ENCODE measurements at places on chromosomes 1 and 21. TPM values are rescaled to one million over a fixed set of nuclear protein-coding genes. Genes with fewer than 3 reads are reported as not detected.

The CIART gene
- total RNA-seq, result 1.5 TPM

The FCRL5 gene
- not detected for total RNA-seq

The GPR137B gene
- total RNA-seq, result 5.6 TPM

The CASQ2 gene
- total RNA-seq, result not detected

The SYCP1 gene
- total RNA-seq, result not detected

The RXRG gene
- not detected for total RNA-seq

The OPTC gene
- total RNA-seq, result not detected

The CLCNKA gene
- total RNA-seq, result not detected

The PEX11B gene
- 22.8 TPM for total RNA-seq

The CHIA gene
- total RNA-seq, result not detected

The TSPEAR gene
- total RNA-seq, result not detected

The OLFML3 gene
- total RNA-seq, result 0.21 TPM

The XCL2 gene
- 0.75 TPM for total RNA-seq

The KIF26B gene
- total RNA-seq, result not detected

The AK4 gene
- 45.5 TPM for total RNA-seq

The MUL1 gene
- 16.3 TPM for total RNA-seq

The SLC45A1 gene
- total RNA-seq, result 0.95 TPM

The CNIH4 gene
- 48.3 TPM for total RNA-seq

The SERPINC1 gene
- not detected for total RNA-seq

The NCF2 gene
- 6.6 TPM for total RNA-seq

The ZNF648 gene
- not detected for total RNA-seq

The FCRL1 gene
- total RNA-seq, result not detected

The CAPN8 gene
- total RNA-seq, result not detected

The PKLR gene
- not detected for total RNA-seq

The MROH7 gene
- 0.05 TPM for total RNA-seq

The ACOT11 gene
- total RNA-seq, result 0.99 TPM

The SHISAL2A gene
- total RNA-seq, result 11.0 TPM

The CD84 gene
- total RNA-seq, result 18.6 TPM

The ITPKB gene
- 38.5 TPM for total RNA-seq

The GRHL3 gene
- not detected for total RNA-seq

The PGLYRP3 gene
- total RNA-seq, result not detected

The TMIGD3 gene
- total RNA-seq, result 0.24 TPM

The DCDC2B gene
- not detected for total RNA-seq

The TTF2 gene
- total RNA-seq, result 102 TPM

The FRRS1 gene
- 0.77 TPM for total RNA-seq

The TFAP2E gene
- 0.17 TPM for total RNA-seq

The ARL8A gene
- 38.2 TPM for total RNA-seq

The FCRLA gene
- not detected for total RNA-seq

The COA7 gene
- 17.9 TPM for total RNA-seq

The CACNA1S gene
- not detected for total RNA-seq

The ADORA3 gene
- 0.14 TPM for total RNA-seq

The CELA2A gene
- not detected for total RNA-seq

The ABL2 gene
- 9.1 TPM for total RNA-seq
